A549 (cell line): ENCODE measurements at places on chromosomes 2 and 18. TPM values are rescaled to one million over a fixed set of nuclear protein-coding genes. Genes with fewer than 3 reads are reported as not detected.

DNA sequence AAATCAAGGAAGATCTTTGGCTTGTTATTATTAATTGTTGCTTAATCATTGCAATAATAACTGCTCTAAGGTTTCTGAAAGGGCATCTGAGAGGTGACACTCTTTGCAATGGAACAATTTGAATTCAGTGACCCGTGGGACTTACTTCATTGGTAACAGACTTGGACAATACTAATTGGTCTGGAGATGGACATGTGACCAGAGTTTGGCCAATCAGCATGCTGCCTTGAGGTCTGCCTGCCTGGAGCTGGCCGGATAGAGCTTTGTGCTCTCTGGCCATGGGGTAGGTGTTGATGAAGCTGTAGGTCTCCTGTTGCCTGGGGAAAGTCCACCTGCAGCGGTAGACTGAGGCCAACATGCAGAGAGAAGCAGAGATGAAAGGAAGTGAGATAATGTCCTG lies 24.0 kb upstream of the VPS4B start:
- DNase-seq, result no peak

Gene IL18R1
- 0.73 to 0.99 TPM (median 0.87 TPM) in 3 replicates for polyA plus RNA-seq

DNA sequence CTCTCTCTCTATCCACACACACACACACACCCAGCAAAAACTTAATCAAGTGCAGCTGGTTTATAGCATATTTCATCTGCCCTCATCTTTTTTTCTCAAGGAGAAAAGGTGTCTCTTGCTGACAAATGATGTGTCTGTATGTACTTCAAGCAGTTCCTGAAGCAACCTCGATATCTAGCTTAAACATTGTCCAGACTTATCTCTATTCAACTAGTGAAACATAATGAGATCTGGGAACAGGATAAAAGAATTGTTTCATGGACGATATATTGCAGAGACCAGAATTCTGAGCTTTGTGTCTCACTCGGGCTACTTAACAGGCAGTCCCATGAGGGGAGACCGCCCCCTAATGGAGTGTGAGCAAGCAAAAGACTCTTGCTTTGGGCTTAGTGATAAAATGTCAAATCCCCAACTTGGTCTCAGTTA lies 929.2 kb upstream of the SOX11 start:
- peak; percentile 33 for DNase-seq

Gene SKOR2
- polyA plus RNA-seq, result not detected in 3 replicates

Gene UGT1A5
- 0.12 TPM in 1 of 3 replicates, not detected in the others for polyA plus RNA-seq

GRCh38 chr2:26178746-26179436 lies 6.0 kb downstream of the GAREM2 start:
- DNase-seq, result no peak

Gene PIKFYVE
- polyA plus RNA-seq, result 5.9 to 6.5 TPM (median 6.4 TPM) in 3 replicates
